HFFc6 (cell line): ENCODE measurements at places on chromosomes 2 and 18.

DNA sequence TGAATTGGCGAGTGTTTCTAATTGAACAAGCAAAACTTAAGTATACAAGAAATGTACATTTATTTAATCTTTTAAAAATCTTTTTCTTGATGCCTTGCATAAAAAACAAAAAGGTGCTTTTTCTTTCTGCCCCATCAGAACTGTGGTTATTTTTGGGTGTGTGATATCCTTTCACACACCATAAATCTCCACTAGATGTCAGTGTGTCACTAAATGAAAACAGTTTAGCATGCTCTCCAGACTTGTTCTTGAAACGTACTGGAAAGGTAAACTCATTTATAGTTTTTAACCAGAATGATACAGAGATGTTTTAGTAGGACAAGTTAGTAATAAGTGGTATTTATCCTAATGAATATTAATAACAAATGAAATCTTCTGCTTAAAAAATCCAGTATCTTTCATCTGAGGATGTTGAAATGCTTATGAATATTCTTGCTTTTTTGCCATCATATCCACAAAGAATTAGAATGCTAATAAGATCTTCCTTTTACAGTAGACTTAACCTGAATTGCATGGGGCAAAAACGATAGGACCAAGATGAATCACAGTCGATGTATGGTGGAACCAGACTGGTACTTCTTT lies 96.8 kb downstream of the UBE2E3 start:
- peak; percentile 55 for DNase-seq

DNA sequence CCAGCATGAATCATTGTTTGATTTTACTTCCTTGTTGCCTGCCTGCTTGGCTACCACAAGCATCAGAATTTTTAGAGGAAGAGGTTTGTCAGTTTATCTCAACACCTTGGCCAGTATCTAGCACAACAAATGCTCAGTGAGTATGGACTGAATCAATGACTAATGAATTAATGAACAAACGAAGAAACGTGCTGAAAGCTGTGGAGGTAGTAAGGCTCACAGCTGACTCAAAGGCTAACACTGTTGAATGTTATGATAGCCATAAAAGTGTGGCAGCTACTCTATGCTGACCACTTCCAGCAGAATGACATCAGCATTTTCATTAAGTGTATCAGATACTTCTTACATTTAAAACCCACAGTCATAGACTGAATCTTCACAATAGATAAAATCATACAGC lies 543.4 kb downstream of the IRS1 start:
- peak; percentile 86 for DNase-seq

- peak; percentile 88 for DNase-seq
Measured at GRCh38 chr2:6372317-6372901, 493.3 kb downstream of the CMPK2 start.

DNA sequence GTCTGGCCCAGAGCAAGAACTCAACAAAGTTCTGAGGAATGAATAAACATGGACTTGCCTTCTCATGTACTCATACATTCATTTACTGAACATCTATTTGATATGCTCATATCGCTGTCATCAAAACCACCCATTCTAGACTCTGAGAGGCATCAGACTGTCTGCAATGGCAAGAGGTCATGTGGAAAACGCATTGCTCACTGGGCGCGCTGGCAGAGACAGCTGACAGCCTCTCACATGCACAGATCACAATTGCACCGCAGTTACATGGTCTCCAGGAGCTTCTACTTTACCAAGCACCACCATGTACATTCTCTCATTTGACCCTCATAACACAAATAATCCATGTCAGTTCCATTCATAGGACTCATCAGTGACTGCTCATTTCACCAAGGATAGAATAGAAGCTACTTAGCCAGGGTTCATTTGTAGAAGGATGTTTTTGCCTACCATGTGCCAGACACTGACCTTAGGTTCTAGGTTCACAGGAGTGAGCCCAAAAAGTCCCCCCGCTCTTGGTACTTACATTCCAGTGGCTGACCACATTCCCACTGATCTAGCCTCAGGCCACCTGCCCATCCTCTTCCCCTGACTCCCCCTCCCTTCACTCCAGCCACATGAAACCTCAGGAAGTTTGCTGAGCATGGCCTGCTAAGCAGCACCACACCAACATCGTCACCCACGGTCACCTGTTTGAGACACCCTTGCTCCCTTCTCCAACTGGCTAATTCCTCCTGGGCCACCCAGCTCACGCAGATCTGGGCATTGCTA lies 6.1 kb downstream of the FAM124B start:
- DNase-seq = no peak

DNA sequence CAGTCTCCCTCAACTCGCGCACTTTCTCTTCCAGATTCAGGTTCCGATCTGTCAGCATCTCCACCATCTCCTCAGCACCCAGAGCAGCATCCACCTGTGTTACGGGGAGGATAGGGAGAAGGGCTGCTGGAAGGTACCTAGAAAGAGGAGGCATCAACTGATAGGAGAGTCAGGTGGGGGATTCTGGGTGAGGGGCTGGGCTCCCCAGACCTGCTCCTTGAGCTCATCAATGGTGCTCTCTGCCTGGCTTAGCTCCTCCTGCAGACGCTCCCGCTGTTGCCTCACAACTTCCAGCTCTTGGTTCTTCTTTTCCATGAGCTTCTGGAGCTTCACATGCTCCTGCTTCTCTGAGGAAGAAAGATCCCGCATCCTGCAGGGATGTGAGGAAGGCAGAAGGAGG lies 10.1 kb downstream of the DCTN1 start:
- no peak for DNase-seq

DNA sequence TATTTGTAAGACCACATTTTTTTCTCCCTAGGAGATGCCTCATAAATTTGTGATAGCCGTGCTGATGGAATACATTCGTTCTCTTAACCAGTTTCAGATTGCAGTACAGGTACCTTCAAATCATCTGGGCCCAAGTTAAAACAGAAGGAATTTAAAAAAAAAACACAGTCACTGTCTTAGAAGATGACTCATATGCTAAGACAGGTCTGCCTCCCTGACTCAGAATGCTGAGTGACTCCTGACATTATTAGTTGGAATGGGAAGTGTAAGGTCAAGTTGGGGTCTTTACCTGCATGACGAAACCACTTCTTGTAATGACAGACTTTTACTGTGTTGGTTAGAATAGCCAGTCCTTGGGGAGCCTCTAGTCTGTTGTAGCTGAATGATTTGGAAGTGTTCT lies 26.3 kb downstream of the RMC1 start:
- DNase-seq = peak; percentile 54

DNA sequence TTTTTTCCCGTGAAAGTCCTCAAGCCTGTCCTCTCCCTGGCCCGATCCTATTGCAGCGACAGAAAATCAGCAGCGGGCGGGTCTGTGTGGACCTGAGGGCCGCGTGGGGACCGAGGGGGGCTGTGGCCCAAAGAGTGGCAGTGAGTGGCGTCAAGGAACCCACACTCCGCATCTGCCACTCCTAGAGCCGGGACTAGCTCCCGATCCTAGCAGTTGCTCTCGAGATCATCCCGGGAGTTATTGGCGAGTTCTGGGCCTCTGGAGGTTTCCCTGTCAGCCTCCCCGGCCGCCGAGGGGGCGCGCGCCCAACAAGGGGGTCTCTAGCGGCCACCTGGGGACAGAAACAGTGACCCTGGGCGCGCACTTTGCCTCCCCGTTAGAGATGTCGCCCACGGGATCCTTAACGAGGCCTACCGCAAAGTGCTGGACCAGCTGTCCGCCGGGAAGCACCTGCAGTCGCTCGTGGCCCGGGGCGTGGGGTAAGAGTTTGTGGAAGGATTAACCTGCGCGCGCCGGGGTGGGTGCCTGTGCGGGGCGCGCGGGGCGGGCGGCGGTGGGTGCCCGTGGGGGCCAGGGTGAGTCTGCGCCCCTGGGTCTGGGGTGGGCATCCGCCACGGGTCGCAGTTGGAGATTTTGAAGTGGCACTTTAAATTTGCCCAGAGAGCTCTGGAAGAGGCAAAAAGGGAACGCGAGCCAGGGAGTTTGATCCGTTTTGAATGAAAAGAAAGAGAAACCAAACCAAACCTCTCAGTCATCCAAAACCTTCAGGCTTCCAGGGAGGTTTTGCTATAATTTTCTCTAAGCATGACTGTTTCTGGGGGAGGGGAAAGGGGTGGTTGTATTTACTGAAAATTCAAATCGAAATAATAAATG lies 3.5 kb downstream of the ADCYAP1 start:
- no peak for DNase-seq

DNA sequence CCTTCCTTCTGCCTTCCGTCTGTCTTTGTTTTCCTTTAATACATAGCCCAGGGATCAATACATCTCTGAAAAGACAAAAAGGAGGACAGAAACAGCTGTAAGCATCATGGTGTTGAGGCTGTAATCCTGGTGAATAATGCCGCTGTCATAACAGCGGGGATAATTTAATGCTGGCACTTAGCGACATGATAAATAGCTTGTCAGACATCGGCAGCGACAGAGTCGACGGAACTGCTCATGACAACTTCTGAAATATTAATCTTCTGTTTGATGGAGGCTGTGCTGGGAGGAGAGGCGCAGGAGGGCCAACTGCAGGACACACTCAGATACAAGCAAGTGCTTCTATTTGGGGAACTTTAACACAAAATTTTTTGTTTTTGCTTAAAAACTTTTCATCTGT lies 602.2 kb downstream of the GALR1 start:
- DNase-seq = no peak

DNA sequence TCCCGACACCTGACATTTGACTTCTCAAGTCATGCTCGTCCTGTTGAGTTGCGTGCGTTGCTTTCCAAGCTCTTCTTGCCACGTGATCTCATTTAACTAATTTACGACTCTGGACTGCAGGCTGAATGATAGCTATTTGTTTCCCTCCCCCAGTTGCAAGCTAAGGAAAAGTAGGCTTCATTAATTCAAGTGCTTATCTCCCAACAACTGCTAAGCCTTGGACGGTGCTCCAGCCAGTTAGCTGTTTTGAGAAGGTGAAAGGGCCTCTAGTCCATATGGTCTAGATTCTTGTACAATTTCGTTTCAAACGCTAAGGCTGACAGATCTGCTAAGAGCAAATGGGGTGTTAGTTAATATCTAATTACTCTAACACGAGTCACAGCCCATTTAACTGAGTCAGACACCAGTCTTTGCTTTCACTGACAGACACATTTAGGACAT lies 21.1 kb downstream of the GPR45 start:
- no peak for DNase-seq

DNA sequence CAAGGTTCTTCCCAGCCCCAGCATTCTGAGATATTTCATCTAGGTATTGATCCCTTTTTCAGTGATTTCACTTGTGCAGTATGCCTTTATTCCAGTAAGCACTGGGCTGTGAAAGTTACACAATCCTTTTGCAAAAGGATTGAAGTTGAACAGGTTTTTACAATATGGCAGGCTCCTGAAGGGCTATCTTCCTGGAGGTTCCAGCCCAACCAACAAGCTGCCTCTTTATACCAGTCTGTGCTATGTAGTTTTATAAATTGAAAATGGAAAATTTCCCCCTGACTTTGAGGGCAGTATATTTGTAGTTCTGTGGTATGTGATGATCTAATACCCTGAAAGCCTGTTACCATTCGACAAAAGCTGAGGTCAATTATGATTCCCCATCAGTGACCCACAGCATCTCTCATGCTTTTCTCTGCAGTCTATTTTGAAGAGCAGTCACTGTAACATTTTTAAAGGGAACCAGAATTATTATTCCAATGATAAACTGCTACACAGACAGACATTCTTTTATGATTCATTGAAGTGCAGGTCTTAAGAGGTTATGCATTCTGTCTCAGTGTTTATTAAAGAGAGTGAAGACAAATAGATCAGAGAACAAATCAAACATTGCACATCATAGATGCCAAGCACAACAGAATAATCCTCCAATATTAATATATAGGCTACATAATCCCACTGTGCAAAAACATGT lies 35.2 kb upstream of the STPG4 start:
- DNase-seq = peak; percentile 70

GRCh38 chr2:127188797-127189196 lies 31.3 kb downstream of the CYP27C1 start:
- no peak for DNase-seq

- DNase-seq = no peak
Measured at GRCh38 chr2:172736424-172737174, 954 bp downstream of the RAPGEF4 start.

DNA sequence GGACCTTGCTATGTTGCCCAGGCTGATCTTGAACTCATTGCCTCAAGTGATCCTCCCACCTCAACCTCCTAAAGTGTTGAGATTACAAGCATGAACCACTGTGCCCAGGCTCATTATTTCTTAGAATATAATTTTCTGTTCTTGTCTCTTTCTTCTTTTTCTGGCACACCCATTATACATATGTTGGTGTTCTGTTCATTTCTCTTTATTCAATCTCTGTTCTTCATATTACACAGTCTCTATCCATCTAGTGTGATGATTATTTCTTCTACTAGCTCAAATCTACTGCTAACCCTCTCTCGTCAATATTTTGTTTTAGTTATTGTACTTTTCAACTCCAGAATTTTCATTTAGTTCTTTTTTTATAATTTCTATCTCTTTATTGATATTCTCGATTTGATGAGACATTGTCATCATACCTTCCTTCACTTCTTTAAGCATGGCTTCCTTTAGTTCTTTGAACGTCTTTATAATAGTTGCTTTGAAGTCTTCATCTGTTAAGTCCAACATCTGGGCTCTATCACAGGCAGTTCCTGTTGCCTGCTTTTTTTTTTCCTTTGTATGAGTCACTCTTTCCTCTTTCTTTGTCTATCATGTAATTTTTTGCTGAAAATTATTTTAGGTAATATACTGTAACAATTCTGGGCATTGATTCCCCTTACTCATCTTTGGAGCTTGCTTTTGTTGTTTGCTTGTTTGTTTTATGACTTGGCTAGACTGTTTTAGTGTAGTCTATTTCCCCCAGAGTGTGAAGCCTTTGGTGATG lies 196.4 kb upstream of the NABP1 start:
- DNase-seq = no peak

- no peak for DNase-seq
Measured at GRCh38 chr2:8022908-8023640, 658.8 kb upstream of the ID2 start.
